ENCODE measurements at places on chromosomes 1 and 21.

GRCh38 chr1:10242135-10242534 is 31.8 kb downstream of the KIF1B start:
- DNase-seq, result no peak

GRCh38 chr21:44199448-44199847 is 41.3 kb downstream of the ICOSLG start:
- DNase-seq, result no peak

DNA sequence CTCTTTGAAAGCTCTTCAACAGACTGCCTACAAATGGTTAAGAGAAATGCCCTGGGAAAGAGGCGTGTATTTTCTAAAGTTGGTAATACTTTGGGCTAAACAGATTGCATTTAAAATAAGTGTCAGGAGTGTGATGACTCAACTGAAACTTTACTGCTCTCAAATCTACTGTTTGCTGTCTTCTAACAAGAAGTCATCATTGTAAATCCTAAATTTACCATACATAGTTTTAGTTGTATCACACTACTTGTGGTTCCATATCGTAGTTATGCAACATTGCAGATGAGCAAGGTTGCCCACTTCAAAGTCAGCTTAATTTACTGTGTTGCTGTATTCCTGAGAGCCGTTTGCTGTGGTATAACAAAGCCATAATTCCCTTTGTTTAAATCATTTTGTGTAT is 59.6 kb downstream of the RGS21 start:
- no peak for DNase-seq

DNA sequence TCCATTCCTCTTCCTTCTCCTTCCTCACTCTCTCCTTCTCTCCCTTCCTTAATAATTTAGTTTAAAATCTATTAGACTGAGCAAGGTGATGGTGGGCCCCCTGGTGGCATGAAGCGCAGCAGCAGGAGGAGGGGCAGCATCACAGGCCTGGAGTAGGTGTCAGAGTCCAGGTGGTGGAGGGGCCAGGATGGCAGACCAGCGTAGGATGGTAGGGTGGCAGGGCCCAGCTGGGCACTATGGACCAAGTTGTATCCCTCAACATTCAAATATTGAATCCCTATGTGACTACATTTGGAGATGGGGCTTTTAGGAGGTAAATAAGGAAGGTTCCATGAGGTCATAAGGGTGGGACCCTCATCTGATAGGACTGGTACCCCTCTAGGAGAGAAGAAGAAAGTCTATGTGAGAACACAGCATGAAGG is 61.0 kb downstream of the WDR4 start:
- DNase-seq, result no peak

DNA sequence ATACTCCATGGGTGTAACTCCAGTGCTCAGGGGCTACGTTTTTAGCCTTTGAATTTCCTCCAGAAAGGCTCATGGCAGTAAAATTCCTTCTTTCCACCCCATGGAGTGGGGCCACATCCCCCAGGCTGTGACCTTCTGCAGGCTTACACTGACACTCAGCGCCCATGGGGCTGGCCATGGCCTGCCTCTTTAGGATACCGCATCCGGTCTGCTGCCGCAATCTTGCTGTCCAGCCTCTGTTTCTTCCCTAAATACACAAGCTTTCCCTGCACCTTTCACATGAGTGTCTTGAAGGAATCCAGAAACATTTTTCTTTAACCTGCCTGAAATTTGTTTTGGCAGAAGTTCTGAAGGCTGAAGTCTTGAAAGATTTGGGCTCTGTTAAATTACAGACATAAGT is 170.5 kb downstream of the NTMT2 start:
- no peak for DNase-seq

- DNase-seq, result no peak
These were observed 13.2 kb downstream of the QSOX1 start for GRCh38 chr1:180167721-180168467.

GRCh38 chr1:11157867-11158266 is 31.3 kb upstream of the ANGPTL7 start:
- no peak for DNase-seq

GRCh38 chr21:42039911-42040351 is 29.8 kb upstream of the ZBTB21 start:
- DNase-seq, result no peak

DNA sequence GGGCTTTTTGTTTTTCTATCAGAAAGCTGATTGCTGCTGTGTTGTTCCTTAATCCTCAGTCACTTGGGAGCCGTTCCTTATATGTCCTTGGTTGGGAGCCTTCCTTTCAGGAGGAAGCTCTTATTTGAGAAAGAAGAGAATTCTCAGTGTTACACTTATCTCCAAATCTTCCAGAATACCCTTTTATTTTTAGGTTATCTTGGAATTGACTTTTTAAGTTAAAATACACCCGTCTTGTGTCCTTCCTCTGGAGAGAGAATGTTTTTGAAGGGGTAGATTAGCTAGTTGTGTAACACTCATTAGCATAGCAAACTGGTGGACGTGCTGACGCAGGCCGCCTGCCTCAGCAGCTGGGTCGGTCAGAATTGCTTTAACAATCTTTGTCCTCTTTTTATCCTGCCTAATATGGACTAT is 42.1 kb downstream of the LRRC8B start:
- DNase-seq, result no peak

DNA sequence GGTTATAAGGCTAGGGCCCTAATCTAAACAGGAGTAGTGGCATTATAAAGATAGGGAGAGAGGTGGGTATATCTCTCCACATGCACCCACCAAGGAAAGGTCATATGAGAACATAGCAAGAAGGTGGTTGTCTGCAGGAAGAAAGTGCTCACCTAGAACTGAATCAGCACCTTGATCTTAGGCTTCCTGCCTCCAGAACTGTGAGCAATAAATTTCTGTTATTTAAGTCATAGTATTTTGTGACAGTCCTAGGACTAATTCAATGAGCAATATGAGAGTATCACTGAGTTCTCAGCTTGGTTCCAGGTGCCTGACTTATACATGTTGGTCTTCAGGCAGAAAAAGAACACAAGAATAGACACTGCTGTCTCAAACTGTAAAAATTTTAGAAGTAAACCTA is 51.8 kb downstream of the MRPL39 start:
- DNase-seq, result no peak

- no peak for DNase-seq
These were observed 34.6 kb upstream of the DIP2A start for GRCh38 chr21:46424039-46424591.

GRCh38 chr1:3889936-3890335 is 10.1 kb downstream of the C1orf174 start:
- no peak for DNase-seq

DNA sequence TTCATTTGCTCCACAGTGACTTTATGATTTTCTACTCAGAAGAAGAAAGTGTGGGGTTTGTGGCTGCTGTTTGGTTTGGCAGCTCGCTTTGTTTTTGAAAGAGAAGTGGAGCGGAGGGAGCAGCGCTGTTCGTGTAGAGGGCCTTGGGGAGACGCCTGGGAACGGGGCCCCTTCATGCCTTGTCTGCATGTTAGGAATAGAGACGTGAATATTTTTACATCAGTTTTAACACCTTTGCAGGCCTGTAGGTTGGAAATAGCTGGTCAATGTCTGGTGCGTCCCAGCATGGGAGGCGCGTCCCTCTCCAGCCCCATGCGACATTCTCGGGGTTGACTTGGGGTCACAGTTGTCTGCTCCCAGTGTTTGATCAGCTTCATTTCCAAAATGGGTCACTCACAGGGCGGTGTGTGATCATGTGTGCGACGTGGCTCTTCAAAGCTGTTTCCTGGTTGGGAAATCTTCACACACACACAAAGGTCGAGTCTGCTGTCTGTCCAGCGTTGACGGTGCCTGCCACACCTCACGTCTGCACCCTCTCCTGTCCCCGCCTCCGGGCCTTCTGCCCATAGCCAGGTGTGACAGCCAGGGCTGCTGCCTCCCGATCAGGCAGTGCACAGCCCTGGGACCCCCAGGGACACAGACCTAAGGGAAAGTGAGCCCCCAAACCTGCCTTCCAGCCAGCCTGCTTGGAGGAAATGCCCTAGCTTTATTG is 149.2 kb downstream of the PSMG1 start:
- DNase-seq, result no peak

DNA sequence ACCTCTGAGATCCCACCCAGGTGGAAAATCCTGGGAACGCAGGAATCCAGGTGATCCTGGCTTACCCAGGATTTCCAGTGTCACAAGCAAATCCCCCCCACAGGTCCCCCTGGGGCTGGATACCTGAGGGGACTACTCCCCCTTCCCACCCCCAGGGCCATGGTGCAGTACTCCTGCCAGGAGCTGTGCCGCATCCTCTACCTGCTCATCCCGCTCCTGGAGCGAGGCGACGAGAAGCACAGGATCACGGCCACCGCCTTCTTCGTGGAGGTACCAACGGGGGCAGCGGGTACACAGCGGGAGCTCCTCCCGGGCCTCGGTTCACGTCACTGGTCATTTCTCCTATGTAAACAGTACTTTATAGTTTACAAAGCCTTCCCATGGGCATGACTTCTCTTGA is 20.4 kb upstream of the TTC4 start:
- DNase-seq, result no peak

DNA sequence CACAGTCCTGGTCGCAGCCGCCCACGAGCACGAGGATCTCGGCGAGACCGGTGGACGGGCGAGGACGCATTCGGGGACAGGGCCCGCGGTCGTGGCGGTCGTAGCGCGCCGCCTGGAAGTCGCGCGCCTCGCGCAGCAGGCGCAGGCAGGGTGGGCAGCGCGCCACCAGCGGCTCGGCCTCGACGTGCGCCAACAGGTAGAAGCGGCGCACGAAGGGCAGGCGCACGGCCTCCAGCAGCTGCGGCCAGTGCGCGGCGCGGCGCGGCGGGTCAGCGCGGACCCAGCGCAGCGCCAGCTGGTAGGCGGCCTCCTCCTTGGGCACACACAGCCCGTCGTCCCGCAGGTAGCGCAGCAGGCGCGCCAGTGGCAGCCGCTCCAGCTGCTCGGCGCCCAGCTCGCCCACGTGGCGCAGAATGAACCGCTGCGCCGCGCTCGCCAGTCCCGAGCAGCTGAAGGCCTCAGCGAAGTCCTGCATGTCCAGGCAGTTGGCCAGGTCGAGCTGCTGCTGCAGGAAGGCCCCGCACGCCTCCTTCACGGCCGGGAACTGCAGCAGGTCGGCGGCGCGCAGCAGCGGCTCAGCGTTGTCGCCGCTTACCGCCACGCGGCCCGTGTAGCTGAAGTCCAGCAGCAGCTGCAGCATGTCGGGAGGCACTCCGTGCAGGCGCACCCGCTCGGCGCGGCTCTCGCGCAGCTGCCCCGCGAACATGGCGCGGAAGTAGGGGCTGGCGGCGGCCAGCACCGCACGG is 573 bp downstream of the KLHL21 start:
- DNase-seq, result no peak

- DNase-seq, result no peak
These were observed 140.4 kb downstream of the ST6GALNAC5 start for GRCh38 chr1:77007675-77008074.

DNA sequence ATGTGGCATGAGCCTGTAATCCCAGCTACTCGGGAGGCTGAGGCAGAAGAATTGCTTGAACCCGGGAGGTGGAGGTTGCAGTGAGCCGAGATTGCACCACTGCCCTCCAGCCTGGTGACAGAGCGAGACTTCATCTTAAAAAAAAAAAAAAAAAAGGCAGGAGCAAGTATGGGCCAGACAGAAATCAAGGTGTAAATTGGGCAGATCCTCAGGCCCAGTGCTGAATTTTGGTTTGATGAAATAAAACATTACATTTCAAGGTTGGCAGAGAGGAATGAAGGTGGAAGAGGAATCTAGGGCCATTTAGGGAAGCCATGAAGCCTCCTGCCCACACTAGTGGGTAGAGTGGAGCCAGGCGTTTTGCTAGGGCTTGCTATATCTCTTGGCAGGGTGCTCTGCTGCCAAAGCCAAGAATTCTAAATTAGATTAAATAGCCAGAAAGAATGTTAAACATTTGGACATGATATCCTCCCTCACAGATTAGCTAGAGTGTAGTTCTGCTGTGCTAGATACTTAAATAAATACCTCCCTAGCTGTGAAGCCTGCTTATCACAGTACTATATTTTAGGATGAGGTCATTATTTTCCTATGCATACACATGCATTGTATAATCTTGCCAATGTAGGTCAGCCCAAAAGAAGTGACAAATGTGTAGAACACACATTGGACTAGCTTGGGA is 16.6 kb upstream of the LGALS8 start:
- no peak for DNase-seq

- DNase-seq, result no peak
These were observed 95.6 kb downstream of the RGS2 start for GRCh38 chr1:192904438-192904895.

DNA sequence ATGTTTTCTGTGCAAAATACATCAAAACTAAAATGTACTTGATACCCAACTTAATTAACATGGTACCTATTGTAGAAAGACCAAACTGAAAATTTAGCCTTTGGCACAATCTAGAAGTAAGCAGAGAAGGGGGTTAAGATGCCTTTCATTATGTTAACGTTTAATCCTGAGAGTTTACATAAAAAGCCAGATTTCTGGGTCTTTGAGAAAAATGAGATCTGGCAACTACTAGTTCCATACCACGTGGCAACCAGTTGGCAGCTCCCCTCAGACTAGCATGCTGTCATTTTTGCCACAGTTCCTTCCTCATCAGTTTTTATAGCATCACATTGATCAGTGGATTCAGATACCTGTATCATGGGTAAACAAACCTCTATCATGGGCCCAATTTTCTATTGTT is 1.5 kb downstream of the RO60 start:
- DNase-seq, result no peak

- DNase-seq, result no peak
These were observed 2.1 kb downstream of the FBLIM1 start for GRCh38 chr1:15760520-15761211.

DNA sequence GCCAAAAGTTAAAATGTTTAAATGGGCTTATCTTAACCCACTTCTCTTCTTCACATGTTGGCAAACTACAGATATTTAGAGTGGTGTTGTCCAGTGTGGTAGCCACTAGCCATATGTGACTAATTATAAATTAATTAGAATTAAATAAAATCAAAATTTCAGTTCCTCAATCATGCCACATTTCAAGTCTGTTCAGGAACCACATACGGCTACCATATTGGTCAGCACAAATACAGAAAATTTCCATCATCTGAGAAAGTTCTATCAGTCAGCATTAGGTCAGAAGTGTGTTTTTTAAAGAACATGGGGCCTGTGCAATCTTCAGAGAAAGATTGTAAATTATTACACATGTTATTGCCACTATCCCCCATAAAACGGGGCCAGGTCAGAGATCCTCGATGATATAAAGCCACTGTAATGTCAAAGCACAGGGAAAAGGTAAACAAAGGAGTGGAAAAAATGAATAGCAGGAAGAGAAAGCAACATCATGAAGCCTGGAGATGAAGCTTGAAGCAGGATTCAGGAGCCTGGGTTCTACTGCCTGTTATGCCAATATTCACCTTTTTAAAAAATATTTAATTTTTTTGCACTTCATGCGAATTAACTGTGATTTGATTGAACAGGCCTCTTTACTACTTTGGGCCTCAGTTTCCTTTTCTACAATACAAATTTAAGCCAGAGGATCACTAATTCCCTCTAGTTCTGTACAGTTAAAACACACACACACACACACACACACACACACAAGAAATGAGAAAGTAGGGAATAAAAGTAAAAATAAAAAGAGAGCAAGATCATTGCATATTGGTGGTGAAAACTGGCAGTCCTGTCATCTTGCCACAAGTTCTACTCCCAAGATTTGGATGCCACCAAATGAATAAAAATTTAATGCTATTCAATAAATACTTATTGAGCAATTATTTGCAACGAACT is 2.3 kb downstream of the RSBN1 start:
- no peak for DNase-seq
